GM19239 (cell line): ENCODE measurements at places on chromosomes 6 and 20.
A peak's percentile ranks its signal among the peaks of the same experiment; 100 is the strongest.

GRCh38 chr6:43770372-43771209, 580 bp downstream of the VEGFA start:
- peak; percentile 38 for DNase-seq

- DNase-seq, result no peak
These were observed 466.6 kb upstream of the JAG1 start for GRCh38 chr20:11140359-11140758.

GRCh38 chr6:88492824-88493223, 326.7 kb upstream of the CNR1 start:
- no peak for DNase-seq

DNA sequence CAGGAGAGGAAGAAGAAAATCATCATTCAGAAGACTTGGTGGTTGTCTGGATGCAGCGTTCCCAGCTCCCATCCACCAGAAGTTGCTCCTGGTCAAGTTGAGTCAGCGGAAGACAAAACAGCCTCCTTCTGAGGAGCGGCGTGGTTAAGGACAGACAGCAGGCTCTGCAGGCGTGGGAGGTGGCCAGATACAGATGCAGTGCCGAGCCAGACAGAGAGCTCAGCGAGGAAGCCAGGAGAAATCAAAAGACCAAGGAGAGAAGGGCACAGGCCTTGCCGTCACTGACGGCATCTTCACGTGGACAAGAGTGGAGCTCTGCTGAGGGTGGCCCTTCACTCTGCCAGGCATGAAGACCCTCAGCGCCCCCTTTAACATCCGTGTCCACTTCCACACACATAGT, 158.5 kb downstream of the THBS2 start:
- DNase-seq, result no peak

GRCh38 chr6:154012852-154013251, 26.2 kb upstream of the OPRM1 start:
- DNase-seq, result no peak

DNA sequence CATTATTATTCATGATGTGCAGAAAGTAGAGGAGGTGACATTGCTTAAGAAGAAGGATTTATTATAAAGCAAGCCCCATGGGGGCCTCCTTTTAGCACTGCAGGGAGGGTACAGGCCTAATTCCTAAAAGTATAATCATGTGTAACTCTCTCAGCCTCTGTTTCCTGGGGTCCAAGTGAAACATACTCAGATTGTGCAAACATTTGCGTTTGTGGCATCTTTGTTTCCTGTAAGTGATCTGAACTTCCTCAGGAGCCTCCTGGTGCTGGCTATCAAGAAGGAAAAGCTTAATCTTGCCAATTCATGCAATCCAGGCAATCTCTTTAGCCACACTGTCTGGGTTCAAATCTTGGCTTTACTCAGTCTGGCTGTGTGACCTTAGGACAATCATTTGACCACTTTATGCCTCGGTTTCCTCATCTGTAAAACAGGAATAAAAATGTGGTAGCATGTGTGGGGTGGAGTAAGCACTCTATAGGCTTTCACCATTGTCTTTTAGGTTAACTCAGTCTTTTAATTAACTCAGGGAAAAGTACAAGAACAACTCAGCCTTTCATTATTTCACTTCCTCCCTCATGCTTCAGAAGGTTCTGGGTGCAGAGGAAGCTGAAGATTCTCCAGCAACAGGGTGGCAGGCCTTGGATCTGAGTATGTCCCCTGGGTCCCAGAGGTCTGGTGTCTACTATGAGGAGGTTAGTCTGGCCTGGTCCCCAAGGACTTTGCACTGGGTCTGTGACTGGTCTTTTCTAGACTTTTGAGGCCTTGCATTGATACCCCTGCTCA, 831 bp upstream of the SIRPB2 start:
- DNase-seq, result no peak

GRCh38 chr6:107491138-107491609, 1.3 kb downstream of the SOBP start:
- no peak for DNase-seq

GRCh38 chr6:53530346-53530745, 14.6 kb downstream of the GCLC start:
- DNase-seq, result no peak

DNA sequence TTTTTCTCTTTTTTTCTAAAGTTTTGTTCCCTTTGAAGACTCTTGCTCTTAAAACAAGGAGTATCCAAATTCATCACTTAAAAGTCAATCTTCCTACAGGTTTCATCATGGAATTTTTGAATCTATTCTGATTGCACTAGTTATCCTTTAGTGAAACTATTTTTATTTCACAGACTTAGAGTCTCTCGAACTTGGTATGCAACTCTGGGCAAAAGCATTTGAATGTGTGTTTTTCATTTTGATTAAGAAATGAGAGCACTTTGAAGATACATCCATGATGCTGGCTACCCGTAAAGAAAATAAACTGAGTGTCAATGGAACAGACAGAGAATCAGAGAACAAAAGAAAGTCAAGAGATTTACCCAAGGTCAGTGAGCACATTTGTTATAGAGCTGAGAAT, 586.5 kb downstream of the EPM2A start:
- DNase-seq, result no peak

DNA sequence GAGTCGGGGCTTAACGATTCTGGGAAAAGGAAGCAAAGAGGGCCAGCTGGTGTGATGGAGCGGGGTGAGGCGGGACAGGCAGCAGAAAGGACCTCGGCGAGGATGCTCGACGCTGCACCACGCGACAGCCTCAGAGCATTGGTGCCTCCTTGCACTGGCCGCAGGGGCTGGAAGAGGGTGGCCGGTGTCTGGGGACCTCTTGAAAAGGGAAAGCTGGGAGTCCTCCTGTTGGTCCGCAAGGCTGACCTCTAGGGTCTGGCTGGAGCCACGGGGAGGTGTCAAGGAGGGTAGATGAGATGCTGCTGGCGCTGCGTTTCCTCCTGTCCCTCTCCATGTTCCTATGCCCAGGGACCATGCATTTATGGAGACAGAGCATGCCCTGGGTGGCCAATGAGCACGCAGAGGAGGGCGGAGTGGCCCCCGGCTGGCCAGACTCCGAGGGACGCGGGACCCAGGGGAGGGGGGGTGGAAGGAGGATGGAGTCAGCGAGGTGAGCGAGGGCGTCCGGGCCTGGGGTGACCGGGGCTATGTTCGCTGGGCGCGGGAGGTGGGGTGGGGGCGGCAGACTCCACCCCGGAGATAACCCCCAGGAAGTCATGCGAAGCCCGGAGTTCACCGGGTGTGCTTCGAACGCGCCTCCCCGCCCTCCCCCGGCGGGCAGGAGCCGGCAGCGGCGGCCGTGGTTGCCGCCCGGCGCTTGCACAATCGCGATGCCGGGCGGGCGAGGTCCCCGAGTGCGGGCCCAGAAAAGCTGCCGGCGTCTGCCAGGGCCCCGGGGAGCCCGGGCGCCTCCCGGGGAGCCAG, at the start of gene CYP24A1:
TSS of gene CYP24A1 (minus strand) at position 334 of the 804 bp plus-strand sequence. CDS start 407 bp downstream, outside the sequence.
- no peak for DNase-seq

DNA sequence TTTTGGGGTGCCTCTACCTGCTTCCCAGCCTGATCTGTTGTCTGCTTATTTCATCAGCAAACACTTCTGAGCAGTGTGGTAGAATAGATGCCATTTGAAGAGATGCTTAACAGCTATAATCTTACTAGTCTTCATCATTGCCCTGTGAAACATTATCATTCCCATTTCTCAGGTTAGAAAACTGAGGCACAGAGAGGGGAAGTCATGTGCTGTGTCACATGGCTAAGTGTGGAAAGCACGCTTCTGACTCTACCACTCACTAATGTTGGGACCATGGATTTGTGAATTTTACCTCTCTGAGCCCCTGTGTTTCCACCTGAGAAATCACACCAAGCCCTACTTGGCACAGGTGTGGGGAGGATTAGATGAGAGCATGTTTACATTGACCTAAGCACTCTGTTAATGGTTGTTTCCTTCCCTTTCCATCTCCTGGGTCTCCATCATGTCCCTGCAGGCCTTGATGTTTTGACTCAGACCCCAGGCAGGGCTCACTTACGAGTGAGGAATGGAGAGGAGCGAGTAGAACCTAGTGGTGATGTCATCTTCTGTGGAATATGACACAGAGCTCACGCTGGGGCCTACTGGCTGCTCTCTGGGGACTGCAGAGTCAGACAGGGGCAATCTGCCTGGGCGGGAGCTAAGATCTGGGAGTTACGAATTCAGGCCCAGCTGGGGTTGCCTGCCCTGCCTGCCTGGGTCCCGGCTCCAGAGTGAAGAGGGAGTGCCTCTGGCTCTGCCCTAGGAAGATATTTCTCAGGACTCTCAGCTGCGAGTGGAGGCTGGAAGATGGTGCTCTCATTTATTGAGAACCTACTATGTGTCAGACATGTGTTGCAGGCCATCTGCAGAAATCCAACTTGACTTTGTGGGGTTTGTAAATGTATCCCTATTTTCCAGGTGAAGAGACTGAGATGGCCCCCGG, 64.3 kb downstream of the CDH22 start:
- DNase-seq, result no peak

GRCh38 chr20:33433465-33434234, 9.9 kb downstream of the SNTA1 start:
- DNase-seq, result no peak

DNA sequence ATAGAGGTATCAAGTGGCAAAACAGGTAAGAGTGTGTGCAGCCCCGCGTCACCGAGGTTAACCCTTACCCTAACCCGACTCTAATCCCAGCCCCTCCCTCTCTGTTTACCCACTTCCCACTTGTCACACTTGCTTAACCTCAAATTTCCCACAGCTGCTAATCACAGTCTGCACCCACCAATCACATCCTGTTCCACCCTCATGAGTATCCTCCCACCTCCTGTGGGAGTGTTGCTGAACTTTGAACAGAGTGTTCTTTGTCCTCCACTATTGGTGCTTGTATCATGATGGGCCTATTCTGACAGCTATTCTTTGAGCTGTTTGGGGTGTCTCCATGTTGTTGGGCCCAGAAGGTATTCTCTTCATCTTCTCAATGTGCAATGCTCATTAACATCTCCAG, 487.8 kb downstream of the PTPRT start:
- DNase-seq, result no peak

- DNase-seq, result no peak
These were observed 57.8 kb downstream of the GCLC start for GRCh38 chr6:53487080-53487479.

DNA sequence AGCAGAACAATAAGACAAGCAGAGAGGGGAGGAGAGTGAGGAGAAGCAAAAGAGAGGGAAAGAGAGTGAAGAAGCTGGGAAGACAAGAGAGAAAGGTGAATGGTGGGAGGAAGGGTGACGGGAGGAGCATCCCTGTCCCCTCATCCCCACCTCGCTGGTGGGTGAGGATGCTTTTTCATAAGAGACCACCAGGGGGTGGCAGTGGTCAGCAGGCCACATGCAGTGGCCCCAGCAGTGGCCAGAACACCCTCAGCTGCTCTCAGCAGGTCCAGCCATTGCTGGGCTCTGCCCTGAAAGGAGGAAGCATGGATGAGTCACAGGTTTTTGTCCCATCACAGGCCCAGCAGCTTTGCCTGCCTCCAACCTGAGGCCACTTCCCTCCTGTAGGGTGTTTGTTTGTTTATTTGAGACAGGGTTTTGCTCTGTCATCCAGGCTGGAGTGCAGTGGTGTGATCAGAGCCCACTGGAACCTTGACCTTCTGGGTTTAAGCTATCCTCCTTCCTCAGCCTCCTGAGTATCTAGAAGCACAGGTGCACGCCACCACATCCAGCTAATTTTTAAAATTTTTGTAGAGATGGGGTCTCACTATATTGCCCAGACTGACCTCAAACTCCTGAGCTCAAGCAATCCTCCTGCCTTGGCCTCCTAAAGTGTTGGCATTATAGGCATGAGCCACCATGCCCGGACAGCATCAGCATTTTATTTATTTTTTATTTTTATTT, 24.0 kb downstream of the FGD2 start:
- no peak for DNase-seq

DNA sequence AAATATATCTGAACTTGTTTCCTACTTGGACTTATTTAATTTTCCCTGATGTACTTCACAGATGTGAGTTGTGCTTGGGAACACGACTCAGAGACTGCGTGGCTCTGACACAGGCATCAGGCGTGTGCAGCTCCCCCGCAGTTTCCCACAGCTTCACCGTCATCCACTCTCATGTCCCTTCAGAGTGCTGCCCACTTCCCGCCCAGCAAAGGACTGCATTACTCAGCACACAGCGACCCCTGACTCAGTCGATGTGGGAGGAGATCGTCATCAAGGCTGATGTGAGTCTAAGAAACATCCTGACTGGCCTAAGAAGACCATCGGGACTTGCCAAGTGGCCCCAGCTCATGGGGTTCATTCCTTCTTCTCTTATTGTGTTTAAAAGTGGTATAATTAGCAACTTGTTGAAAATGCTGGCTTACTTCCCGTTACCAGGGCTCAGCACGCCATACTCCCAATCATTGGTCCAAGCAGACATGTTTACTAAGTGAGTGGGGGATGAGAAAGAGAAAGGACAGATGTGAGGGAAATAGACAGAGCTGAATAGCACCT, 539.4 kb upstream of the JARID2 start:
- DNase-seq, result no peak

- no peak for DNase-seq
These were observed 67.1 kb downstream of the FGD2 start for GRCh38 chr6:37072526-37072925.

GRCh38 chr6:122790423-122791309, 1.6 kb downstream of the SMPDL3A start:
- DNase-seq, result no peak

DNA sequence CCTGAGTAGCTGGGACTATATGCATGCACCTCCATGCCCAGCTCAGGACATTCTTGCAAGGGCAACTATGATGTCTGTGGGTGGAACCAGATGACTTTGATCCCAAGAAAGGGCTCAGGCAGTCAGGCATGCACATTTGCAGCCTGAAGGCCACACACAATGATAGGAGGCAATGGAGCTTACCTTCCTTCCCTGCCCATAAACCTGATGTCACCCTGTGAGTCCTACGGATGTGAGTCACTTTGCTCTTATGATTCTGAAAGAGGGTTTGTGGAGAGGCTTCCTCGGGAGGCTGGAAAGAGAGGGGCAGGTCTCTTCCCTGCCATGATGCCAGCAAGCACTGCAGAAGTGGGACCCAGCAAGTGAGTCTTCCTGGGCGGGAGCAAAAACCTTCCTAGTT, 202.4 kb downstream of the LY86 start:
- no peak for DNase-seq

GRCh38 chr6:164286011-164286410, 871.5 kb downstream of the QKI start:
- no peak for DNase-seq

DNA sequence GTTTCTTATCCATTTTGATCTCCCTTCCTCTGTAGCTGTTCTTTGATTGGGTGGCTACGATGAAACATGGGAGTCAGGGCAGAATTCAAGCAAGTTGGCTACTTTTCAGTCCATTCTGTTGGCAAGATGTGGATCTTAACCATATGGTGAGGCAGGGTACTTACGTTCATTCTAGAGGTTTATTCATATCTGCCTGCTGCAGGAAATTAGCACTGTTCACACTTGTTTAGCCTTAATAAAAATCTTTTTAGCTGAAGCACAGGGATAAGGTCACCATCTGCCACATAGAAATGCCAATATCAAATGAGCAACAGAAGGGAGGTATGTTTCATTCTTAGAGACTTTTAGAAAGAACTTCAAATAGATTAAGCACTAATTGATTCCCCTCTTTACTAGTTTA, 83.9 kb downstream of the GRIK2 start:
- no peak for DNase-seq

DNA sequence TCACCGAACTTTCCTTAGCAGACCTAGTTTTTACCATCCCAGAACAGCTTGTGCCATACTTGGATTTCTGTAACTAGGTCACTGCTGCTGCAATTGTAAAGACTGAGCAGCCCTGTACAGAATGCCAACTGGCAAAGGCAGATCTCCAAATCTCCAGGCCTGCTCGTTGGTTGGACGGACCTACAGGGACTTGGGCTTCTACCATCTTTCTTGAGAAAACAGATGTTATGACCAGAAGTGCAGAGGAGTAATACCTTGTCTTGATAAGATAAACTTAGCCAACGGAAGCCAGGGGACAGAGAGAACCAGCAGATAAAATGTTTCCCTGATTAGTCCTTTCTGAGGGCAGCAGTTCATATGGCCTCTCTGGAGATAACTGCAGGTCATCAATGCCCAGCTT, 304.1 kb downstream of the RFPL4B start:
- DNase-seq, result no peak
